NCI-H2081 (cell line): ENCODE measurements at places on chromosomes 13 and 19.

GRCh38 chr19:43518051-43518450 lies 8.9 kb downstream of the ETHE1 start:
- no peak for DNase-seq

- DNase-seq = no peak
Measured at GRCh38 chr13:43279696-43280095, 256.3 kb downstream of the DNAJC15 start.

- no peak for DNase-seq
Measured at GRCh38 chr13:101179021-101179420, 237.3 kb downstream of the NALCN start.

DNA sequence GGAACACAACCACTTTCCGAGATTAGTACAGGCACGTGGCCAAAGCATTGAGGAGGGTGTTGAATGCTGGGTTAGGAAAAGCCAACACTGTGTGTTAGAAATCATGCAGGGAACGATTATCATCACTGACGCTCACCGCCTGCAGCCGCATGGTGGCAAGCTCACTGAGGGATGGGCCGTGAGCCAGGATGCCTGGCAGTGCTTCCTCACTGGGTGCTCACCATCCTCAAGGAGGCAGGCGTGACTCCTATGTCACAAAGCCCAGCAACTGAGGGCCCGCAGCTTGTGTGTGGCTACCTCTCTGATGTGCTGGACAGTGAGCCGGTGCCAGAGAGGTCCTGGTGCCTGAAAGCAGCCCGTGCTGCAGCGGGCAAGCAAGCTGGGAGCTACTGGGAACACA lies 30.4 kb upstream of the TIMM44 start:
- no peak for DNase-seq

GRCh38 chr19:1935484-1936208 lies 5.3 kb upstream of the CSNK1G2 start:
- DNase-seq = no peak

- peak; percentile 1 for DNase-seq
Measured at GRCh38 chr13:99103536-99103935, 97.1 kb upstream of the UBAC2 start.

- peak; percentile 36 for DNase-seq
Measured at GRCh38 chr13:21625366-21625765, 21.4 kb upstream of the MICU2 start.

- no peak for DNase-seq
Measured at GRCh38 chr19:5397804-5398692, 57.2 kb upstream of the ZNRF4 start.

GRCh38 chr13:66875264-66875663 lies 354.9 kb downstream of the PCDH9 start:
- DNase-seq = peak; percentile 44

- DNase-seq = no peak
Measured at GRCh38 chr13:46578590-46578975, 25.6 kb downstream of the LRCH1 start.

DNA sequence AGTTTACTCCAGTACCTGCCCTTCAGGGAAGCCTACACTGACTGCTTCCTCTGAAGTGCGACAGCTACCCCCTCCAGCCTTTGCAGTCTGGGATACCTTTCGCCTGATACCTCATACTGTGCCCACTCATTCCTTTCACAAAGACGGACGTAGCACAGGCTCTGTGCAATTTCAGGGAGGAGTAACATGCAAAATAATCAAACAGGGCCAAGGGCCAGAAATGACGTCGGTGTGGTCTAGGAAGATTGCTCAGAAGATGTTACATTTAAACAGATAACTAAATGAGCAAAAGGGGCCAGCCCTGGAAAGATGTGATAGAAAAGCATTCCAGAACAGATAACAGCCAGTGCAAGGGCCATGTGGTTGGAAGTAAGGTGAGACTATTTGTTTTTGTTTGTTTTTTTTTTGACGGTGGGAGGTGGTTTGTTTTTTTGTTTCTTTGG lies 6.6 kb upstream of the DDX39A start:
- DNase-seq = no peak

- no peak for DNase-seq
Measured at GRCh38 chr19:51824281-51825005, 29.5 kb downstream of the FPR3 start.

DNA sequence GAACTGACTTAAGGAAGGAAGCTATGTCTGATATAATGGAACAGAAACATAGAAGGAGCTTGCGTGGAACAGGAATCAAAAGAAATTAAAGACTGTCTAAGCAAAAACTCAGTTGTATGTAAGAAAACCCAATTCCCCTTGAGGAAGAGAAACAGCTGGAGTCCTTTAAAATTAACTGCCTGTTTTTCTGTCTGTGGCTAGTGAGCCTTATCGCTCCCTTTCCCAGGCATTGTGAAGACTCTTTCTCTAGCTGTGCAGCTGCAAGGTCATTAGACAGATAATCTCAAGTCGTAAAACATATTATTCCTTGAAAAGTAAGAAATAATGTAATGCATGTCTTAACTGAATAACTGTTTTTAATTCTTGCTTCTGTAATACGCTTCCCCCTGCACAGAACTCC lies 39.7 kb upstream of the IGSF23 start:
- DNase-seq = no peak

GRCh38 chr13:37617173-37617572 lies 18.6 kb upstream of the POSTN start:
- DNase-seq = no peak

GRCh38 chr13:51152701-51153100 lies 41.6 kb upstream of the C13orf42 start:
- DNase-seq = no peak

GRCh38 chr19:35940078-35940775 lies 4.1 kb downstream of the LRFN3 start:
- no peak for DNase-seq

GRCh38 chr13:27921961-27922882 lies 2.4 kb downstream of the PDX1 start:
- DNase-seq = no peak

DNA sequence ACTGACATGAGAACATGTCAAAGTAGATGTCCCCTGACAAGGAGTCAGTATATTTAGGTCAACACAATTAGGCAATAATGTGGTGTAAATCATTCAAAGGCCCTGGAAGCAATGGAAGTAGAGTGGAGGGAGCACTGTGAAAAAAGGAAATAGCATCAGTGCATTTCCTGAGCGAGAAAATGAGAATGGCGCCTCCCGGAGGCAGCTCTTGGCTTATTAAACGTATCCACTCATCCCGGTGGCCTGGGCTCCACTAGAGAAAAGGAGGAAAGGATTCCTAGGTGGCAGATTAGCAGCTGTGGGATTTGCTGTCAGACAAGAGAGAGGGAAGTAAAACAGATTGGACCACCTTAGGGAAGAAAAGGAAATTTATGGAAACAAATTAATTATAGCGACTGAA lies 173.7 kb upstream of the TMTC4 start:
- no peak for DNase-seq

- DNase-seq = no peak
Measured at GRCh38 chr13:77836423-77836822, 82.2 kb downstream of the EDNRB start.

GRCh38 chr19:39277598-39277997 lies 9.4 kb downstream of the IFNL2 start:
- DNase-seq = no peak
